Hematopoietic multipotent progenitor cell treated with erythropoietin and hydrocortisone succinate and interleukin-3 and kit ligand, for 4 days (in vitro differentiated cells): ENCODE measurements at places on chromosomes 4 and X.

- DNase-seq = peak; percentile 18
Observed at GRCh38 chr4:63717384-63717783, 691.9 kb downstream of the TECRL start.

- no peak for DNase-seq
Observed at GRCh38 chr4:148029781-148030180, 297.9 kb downstream of the ARHGAP10 start.

GRCh38 chr4:183147196-183147595 is 48.1 kb downstream of the WWC2 start:
- no peak for DNase-seq

- DNase-seq = peak; percentile 3
Observed at GRCh38 chr4:113979148-113979904, at the start of gene ARSJ. Gene ARSJ (minus strand): TSS chr4:113979647. CDS start chr4:113978834, 813 bp downstream.

- no peak for DNase-seq
Observed at GRCh38 chr4:55507612-55508011, 39.1 kb downstream of the CLOCK start.

- DNase-seq = no peak
Observed at GRCh38 chrX:31178064-31178768, 106.4 kb upstream of the FTHL17 start.

DNA sequence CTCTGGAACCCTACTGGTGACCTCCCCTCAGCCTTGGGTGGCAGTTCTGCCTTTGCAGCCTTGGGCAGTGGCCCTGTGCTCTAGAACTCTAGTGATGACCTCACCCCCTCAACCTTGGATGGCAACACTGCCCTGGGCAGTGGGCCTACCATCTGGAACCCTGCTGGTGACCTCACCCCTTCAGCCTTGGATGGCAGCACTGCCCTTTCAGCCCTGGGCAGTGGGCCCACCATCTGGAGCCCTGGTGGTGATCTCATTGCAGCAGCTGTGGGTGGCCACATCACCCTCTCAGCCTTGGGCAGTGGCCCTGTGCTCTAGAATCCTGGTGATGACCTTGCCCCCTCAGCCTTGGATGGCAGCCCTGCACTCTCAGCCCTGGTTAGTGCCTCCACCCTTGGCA is 129.3 kb downstream of the RBMX2 start:
- DNase-seq = no peak

- DNase-seq = no peak
Observed at GRCh38 chr4:87029356-87029755, 94.5 kb downstream of the AFF1 start.

DNA sequence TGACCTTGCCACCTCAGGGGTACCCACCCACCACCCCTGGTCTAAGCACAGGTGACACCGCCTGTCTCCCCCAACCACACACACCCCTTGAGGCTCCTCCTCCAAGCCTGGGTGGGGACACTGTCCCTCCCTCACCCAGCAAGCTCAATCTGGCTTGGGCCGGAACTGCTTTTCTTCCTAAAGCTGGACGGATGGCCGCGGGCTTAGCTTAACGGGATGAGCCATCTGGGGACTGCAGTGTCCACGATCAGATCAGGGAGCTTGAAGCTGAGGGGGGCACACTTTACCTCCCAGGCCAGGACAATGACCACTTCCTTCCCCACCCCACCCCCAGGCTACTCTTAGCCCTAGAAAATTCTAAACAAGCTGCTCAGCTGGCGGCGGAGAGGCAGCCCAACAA is 1.0 kb upstream of the SLC6A8 start:
- DNase-seq = no peak

- peak; percentile 5 for DNase-seq
Observed at GRCh38 chrX:23194885-23195554, 139.6 kb upstream of the PTCHD1 start.

DNA sequence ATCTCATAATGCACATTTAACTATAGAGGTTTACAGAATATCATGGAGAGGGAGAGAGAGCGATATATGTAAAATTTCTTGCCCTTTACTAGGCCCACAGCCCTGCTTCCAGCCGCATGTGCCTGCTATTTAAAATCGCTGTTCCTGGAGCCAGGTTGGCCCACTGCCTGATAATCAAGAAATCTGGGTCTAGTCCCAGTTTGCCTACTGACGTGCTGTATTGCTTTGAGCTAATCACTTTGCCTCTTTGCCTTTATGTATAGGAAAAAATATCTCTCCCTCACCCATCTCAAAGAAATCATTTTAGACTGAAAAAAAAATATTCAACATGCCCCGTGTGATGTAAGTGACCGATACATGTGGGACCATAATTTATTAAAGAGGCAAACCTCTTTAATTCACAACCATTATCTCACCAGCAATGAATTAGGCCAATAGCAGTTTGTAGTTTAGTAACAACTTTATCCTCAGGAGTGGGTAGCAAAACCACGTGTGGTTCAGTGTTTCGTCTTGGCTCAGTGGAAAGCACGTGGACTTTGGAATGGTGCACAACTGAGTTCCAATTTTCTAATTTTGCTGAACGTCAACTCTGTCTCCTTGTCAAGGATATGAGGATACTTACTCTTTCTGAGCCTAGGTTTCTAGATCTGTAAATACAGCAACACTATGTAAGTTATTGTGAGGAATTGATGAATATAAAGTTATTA is 62.6 kb downstream of the GRXCR1 start:
- no peak for DNase-seq

DNA sequence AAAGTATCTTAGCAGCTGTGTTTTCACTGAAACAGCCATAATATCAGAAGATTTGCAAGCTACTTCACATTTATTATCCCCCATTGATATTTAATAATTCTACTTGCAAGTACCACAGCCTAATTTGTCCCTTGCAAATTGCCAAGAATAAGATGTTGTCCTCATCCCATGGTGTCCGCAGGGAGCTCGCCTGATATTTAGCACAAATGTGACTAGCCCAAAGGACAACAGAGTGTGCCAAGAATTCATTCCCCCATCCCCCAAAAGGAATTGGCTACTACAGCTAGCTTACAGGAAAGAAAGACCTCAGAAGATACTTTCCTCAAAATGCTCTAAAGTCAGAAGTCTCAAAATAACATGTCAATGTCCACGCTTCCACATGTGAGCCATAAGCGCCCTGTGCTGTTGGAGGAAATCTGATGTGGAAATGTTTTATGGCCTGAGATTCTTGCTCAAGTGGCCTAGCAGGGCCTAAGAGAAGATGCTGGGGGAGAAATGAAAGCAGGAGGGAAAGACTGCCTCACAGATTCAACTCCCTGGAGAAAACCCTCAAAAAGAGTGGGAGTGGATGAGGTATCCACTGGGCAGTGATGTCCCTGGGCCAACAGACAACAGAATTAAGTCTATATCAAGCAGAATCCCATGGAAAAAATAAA is 111.4 kb downstream of the SH3KBP1 start:
- no peak for DNase-seq

DNA sequence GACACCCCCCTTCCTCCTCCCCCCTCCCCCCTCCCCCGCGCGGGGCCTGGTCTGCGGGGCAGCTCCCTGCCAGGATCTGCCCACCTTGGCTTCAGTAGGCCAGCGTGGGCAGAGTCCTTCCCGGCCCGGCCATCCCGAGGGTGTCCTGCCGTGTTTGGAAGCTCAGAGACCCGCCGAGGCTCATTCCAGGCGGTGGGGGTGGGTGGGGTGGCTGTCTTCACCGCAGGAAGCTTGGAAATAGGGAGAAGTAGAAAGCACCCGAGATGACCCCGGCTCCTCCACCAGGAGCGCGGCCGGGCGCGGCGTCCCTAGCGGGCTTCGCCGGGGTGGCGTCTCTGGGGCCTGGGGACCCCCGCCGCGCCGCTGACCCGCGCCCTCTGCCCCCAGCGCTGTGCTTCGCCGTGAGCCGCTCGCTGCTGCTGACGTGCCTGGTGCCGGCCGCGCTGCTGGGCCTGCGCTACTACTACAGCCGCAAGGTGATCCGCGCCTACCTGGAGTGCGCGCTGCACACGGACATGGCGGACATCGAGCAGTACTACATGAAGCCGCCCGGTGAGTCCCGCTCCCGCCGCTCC is 1.6 kb downstream of the NAT8L start:
- DNase-seq = no peak

GRCh38 chr4:162323919-162324318 is 160.1 kb upstream of the FSTL5 start:
- DNase-seq = no peak

GRCh38 chrX:9646471-9647224 is 119.0 kb downstream of the GPR143 start:
- no peak for DNase-seq

- DNase-seq = no peak
Observed at GRCh38 chrX:109742722-109743121, 9.7 kb upstream of the ACSL4 start.

DNA sequence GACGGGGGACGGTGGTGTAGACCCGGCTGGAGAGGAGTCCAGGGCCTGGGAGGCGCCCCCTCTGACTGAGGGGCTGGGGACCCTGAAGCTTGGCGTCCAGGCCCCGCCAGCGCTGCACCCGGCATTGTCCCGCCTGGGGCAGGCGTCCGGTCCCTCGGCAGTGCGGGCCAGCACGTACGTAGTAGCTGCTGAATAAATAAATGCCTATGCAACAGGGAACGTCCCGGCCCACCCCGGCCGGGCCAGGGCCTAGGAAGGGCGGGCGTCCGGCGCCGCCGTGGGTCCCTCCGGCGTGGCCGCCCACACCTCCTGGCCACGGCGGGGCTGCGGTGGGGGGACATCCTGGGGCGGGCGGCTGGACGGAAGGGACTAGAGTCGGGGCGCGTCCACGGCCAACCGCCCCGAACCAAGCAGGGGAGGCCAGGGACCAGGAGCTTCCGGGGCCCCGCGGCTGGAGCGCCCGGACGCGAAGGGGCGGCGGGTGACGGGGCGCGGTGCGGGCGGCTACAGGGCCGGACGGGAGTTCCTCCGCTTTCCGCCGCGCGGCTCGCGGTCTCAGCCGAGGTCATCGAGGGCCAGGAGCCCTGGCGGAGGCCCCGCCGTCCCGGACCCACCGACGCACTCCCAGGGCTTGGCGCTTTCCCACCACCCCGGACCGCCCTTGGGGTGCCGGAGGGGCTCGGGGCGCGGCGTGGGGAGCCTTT is 886 bp upstream of the WWC2 start:
- peak; percentile 61 for DNase-seq

DNA sequence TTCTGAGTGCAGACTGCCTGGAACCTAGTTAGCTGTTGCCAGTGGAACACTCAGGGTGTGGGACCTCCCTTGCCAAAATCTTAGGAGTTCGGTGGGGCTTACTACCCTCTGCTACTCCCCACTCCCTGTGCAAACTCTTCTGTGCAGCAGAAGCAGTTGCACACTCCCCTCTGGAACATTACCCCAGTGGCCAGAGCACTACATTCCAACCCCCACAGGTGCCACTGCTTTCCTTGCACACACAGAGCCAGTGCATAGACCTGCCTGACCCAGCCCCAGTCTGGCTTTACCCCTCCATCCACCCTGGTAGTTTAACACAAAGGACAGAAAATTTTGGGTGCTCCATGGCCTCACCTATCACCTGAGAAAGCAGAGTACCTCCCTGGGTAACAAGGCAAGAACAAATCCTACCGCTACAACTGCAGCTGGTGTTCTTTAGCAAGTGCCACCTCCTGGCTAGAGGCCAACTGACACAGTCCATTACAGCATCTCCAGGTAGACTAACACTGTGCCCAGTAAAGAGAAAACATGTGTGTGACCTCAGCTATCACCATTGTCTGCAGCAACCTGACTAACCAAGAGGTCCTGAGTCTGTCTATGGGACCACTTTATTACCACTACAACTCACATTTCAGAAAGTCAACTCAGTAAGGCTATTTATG is 11.5 kb upstream of the RASSF6 start:
- no peak for DNase-seq

- no peak for DNase-seq
Observed at GRCh38 chr4:74764119-74764518, 30.2 kb downstream of the BTC start.

DNA sequence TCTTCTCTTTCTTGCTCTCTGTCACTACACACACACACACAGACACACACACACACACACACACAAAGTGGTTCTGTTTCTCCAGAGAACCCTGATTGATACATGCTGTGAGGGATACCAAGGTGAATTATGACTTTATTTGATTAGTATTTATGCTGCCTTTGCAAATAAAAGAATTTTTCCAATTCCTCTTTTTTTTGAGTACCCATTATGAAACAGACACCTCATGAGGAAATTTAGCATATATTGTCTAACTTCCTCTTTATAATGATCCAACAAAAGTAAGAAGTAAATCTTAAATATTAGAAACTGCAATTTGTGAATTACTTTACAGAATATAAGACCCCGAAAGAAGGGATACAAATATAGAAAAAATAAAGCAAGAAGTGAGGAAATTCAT is 14.3 kb upstream of the RAB28 start:
- peak; percentile 45 for DNase-seq
